GM12878 (cell line): ENCODE measurements at places on chromosomes 16 and 17. TPM values are rescaled to one million over a fixed set of nuclear protein-coding genes. Genes with fewer than 3 reads are reported as not detected.

GRCh38 chr17:82457073-82457928 is 1.2 kb upstream of the NARF start:
- no peak for DNase-seq

GRCh38 chr17:43665084-43665936 is 3.6 kb upstream of the MEOX1 start:
- DNase-seq, result no peak

Gene RFNG
- 17.7 and 19.6 TPM in 2 replicates for total RNA-seq

- DNase-seq, result no peak
These were observed 51.7 kb downstream of the ASIC2 start for GRCh38 chr17:33241390-33241789.

- DNase-seq, result no peak
These were observed 732.5 kb downstream of the KCNJ2 start for GRCh38 chr17:70901870-70902269.
